Posterior vena cava (tissue), 2 donors: ENCODE measurements at places on chromosomes 5 and 9. TPM values are rescaled to one million over a fixed set of nuclear protein-coding genes. Genes with fewer than 3 reads are reported as not detected.

COL27A1 gene
- 8.1 TPM for total RNA-seq

SPINK6 gene
- total RNA-seq: not detected

BTNL8 gene
- not detected for total RNA-seq

S100Z gene
- total RNA-seq: 0.79 TPM

SMIM23 gene
- total RNA-seq: not detected

SLC6A18 gene
- not detected for total RNA-seq

MEF2C gene
- 94.1 TPM for total RNA-seq

ZNF462 gene
- 25.7 TPM for total RNA-seq

THBS4 gene
- 58.2 TPM for total RNA-seq

GAS1 gene
- 204 TPM for total RNA-seq

DRD1 gene
- total RNA-seq: 0.14 TPM

NUTM2F gene
- total RNA-seq: not detected

IFNA21 gene
- not detected for total RNA-seq

MARCOL gene
- total RNA-seq: not detected

ENHO gene
- total RNA-seq: 0.24 TPM

GRXCR2 gene
- not detected for total RNA-seq

CRAT gene
- total RNA-seq: 53.8 TPM

CAVIN4 gene
- 1.5 TPM for total RNA-seq

CTNNAL1 gene
- 36.6 TPM for total RNA-seq

ARHGEF37 gene
- total RNA-seq: 11.0 TPM
